Left renal cortex interstitium (tissue), 4 donors: ENCODE measurements at places on chromosomes 4 and X.

DNA sequence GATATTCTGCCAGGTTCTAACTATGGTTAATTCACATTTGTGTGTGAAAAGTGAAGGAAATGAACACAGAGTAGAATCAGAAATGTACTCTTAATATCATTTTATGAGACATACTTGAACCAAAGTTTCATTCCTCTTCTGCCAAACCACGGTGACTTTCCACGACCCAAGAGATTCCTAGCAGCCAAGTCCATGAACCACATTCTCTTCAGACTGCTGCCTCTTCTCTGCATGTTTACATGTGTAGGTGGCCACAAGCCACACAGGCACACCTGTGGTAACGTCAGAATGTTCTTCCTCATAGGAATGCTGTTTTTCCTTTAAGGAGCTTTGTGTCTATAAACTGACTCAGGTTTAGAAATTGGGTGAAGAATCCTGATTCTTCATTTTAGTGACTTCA, 1411.2 kb downstream of the RAPGEF2 start:
- DNase-seq, result no peak

DNA sequence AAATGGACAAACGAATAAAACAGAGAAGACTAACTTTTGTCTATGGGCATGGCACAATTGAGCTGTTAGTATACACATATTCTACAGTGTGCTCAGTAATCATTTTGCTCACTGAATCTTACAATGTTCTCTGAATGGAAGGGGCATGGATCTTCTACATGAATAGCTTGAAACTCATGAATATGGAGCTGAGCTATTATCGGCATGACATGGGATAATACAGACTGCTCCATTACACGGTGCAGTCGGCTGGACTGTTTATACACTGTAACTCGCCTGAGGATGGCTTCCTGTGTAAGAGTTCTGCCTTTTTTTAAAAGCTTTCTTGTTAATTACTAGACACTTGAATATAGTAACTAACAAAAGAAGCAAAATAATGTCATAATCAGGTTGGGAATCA, 368.5 kb upstream of the MAD2L1 start:
- DNase-seq, result no peak

DNA sequence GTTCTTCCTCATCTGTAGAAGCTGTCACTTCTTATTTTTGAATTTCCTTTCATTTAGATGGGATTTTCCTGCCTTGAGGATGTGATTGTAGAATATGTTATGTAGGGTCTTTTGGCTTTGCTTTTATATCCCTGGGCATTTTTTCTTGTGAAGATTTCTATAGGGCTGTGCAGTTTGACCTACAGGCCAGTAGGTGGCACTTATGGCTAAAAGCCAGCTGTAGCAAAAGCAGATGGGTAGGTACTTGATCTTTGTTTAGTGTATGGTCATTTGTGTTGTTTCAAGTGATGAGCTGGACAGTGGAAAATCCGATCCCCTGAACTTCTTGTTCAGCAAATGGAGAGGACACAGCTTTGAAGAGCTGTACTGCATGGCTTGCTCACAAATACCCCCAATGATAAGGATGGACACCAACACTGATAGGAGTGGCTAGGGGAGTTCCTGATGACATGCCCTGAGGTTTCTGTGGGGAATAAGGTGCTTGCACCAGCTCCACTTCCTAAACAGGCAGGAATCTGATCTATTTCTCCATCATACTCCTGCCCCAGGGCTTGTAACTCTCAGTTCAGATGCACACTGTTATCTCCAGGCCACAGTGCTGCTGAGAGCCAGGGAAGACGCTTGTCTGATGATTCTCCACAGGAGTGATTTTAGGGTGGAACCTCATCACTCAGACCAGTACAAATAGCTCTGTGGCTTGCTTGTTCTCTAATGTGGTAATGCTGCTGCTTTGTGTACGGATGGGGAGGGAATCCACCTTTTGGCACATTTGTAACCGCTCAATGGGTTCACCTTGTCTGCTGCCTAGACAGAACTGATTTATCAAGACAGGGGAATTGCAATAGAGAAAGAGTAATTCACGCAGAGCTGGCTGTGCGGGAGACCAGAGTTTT, 417.1 kb upstream of the MAGEB16 start:
- DNase-seq, result no peak

- no peak for DNase-seq
These were observed 24.5 kb upstream of the SORBS2 start for GRCh38 chr4:185836241-185837084.

DNA sequence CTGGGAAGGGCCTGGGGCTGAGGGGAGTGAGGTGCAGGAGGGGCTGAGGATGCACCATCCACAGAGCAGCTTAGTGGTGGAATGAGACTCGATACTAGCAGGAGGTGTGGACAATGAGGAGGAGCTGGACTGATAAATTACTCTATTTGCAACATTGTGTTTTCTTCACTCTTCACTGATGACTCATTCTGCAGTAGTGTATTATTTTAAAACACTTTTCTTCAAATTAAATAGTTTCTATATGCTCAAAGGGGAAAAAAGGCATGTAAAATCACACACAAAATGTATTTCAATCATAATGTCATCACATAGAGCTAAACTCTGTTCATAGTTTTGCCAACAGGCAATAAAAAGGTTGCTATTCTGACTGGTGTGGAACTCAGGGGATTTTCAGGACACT, 467.0 kb upstream of the CTSO start:
- DNase-seq, result no peak

- no peak for DNase-seq
These were observed 267.8 kb upstream of the ANKRD50 start for GRCh38 chr4:124980276-124980752.

DNA sequence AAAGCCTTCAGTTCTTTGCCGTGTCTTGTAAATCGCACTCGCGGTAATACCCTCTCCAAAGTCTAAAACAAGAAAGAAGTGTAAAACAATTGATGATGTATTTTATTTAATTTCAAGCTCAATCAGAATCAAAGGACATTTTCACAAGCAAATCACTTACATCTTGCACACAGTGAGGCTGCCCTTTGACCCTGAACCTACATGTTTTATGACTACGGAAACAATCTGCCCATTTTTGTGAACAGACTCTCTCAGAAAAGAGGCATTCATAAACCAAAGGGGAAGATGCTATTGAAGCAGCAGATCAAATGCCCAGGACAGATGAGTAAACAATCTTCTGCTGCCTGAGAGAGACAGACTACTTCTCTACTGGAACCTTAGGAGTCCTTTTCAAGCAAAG, 76.0 kb upstream of the DDX60 start:
- no peak for DNase-seq

DNA sequence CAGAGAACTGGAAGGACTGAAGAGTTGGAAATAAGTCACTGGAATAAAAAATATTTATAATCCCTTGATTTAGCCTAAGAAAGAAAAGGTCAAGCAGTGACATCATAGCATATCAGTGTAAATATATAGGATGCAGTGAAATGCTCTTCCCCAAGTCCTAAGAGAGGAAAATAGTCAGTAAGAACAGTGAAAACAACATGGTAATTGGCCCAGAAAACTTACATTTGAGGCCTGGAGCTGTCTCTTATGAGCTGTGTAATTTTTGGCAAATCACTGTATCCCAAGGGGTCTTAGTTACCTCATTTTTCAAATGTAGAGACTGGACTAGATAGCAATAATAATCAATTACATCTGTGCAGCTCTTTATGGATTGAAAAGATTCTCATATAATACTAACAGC, 255.7 kb upstream of the AR start:
- DNase-seq, result no peak

GRCh38 chr4:69376450-69376849, 96.2 kb downstream of the UGT2B28 start:
- DNase-seq, result no peak

DNA sequence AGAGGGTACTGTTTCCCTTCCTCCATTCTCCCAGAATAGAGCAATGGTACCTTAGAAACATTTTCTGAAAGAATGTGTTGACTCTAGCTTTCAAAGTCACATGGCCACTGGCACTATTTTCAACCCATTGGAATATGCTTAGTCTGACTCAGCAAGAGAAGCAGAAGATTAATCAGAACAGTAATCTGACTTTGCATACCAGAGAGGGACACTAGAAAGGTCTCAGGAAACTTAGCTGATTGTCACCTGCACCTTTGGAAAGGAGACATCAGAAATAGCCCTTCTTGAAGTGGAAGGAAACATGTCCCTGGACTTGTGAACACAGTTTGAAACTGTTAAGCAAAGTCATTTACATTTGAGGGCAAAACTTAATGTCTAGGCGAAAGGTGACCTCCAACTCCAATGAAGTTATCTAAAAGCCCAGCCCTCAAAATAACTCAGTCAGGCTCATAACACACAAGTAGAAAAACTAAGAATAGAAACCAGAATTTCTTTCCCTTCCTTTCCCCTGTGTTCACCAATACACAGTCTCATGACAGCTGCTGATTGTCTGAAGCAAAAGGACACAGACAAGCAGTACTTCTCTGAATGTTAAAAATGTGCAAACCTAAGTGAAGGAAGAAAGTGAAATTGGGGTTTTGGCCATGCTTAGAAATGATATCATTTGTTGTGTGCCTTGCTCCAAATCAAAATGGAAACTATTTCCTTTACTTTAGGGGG, 270.8 kb downstream of the GRIA3 start:
- no peak for DNase-seq

DNA sequence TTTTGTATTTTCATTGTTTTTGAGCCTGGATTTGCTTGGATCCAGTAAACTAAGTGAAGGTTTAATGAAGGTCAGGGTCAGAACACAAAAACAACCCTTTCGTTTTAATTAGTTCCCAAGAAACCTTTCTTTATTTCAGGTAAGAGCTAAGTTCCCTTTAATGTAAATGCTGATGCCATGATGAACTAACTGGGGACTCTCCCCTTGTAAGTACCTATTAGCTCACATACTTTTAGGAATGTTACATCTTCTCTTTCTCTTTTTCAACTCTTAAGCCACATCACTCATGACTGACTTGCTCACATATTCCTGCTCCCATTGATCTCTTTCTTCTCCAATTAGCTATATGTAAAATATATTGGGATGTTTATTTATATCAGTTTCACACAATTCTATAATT, 673.1 kb upstream of the CPEB2 start:
- no peak for DNase-seq

- no peak for DNase-seq
These were observed 33.5 kb upstream of the CHRNA9 start for GRCh38 chr4:40301603-40302002.

GRCh38 chr4:160546201-160546600, 1443.3 kb downstream of the RAPGEF2 start:
- DNase-seq, result no peak

GRCh38 chrX:138923805-138924204, 212.3 kb upstream of the FGF13 start:
- no peak for DNase-seq

- DNase-seq, result no peak
These were observed 411.3 kb upstream of the EMCN start for GRCh38 chr4:100929135-100929534.

GRCh38 chr4:78551420-78552351, at the start of gene ANXA3:
ANXA3 (plus strand) TSS chr4:78551770; CDS start chr4:78554474, 2,704 bp downstream.
- no peak for DNase-seq

- no peak for DNase-seq
These were observed 125.4 kb downstream of the BCOR start for GRCh38 chrX:39972340-39972739.

DNA sequence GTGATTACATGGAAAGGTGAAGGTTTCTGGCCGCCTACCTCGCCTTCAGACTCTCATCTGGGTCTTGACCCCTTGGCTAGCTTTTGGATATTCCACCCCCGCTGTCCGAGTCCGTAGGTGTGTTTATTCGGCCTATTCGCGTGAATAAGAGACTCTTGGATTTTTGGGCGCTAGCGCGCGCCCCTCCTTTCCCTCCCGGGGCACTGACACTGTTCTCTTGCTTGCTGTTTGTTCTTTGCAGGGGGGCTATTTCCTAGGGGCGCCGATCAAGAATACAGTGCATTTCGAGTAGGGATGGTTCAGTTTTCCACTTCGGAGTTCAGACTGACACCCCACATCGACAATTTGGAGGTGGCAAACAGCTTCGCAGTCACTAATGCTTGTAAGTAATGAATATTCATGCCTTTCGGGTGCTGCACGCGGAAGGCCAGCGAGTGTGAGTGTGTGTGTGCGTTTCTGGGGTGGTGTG, 932 bp downstream of the GRIA2 start:
- DNase-seq, result no peak

DNA sequence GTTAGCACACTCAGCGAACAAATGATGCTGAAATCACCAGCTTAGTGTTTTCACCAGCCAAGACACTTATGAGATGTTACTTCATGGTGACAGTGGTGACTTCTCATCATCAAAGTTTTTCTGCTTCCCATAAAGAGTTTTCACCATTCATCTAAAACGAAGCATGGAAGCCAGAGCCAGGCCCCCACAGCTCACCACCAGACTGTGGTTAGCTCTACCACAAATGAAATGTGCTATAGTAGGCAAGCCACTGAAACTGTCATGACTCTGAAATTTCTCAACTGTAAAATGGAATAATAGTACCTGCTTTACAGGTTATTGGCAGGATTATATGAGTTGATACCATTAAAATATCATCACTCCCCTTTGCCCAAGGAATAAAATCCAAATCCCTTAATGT, 56.4 kb upstream of the HHIP start:
- DNase-seq, result no peak

- no peak for DNase-seq
These were observed 4.6 kb downstream of the SLC38A5 start for GRCh38 chrX:48465336-48465933.

DNA sequence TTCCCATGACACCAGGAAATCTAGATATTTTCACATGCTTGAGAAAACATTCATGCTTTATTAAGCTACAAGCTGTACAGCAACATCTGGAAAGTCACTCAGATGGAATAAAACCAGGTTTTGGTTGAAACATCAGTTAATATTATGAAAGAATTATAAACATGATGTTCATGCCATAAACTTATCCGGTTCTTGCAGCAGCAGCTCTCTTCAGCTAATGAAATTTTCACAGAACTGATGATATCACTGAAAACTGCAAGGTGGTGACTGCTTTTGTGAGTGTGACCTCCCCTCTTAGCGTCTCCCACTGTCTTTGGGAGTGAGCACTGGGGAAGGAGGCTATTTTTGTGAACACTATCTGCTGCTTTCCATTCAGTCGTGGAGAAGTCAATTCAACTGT, 56.9 kb downstream of the ARHGAP10 start:
- DNase-seq, result no peak
